ENCODE measurements at places on chromosomes 13 and 19.

GRCh38 chr13:49098198-49098597 lies 121.9 kb upstream of the MLNR start:
- DNase-seq, result no peak

GRCh38 chr13:66216728-66217127 lies 1013.4 kb downstream of the PCDH9 start:
- DNase-seq, result no peak

DNA sequence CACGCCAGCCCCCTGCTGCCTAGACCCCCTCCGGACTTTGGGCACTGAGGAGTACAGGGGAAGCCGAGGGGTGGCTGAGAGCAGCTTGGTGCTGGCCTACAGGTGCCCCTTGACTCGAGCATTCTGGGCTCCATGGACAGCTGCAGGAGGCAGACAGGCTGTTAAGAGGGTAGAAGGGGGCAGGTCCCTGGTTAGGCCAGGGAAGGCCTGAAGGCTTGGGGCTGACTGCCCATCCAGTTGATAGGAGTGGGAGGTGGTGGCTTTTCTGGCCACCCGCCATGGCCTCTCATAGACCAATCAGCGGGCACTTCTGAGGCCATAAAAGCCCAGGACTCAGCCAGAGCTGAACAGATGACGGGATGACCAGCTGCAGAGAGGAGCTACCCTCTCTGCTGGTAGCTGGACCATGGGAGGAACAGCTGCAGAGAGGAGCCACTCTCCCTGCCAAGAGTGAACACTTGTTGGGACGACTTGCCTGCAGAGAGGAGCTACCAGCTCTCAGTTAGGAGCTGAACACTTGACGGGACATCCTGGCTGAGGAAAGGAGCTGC lies 10.7 kb upstream of the SUPT20H start:
- no peak for DNase-seq

DNA sequence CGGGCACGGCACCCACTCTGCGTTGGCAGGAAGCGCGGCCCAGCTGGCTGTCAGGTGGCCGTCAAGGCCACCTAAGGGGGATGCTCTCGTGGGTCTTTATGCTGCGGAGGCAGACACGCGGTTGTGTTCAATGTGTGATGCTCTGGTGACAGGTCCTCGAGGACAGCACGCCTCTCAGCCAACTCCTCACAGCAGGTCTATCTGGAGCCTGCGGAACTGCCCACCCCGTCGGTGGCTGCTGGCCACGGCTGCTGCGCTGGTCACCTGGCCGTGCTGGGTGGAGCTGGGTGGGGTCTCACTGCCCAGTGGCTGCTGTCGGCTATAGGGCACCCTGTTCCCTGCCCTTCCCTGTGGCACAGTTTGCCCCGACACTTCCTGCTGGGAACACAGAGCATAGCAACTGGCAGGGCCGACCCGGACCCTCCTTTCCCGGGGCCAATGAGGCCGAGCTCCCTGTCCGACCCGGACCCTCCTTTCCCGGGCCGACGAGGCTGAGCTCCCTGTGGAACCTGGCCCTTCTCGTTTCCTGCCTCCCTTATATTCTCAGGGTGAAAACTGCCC lies 14.3 kb upstream of the F7 start:
- peak; percentile 34 for DNase-seq

GRCh38 chr19:28603453-28603852 lies 609.5 kb downstream of the UQCRFS1 start:
- DNase-seq, result no peak

DNA sequence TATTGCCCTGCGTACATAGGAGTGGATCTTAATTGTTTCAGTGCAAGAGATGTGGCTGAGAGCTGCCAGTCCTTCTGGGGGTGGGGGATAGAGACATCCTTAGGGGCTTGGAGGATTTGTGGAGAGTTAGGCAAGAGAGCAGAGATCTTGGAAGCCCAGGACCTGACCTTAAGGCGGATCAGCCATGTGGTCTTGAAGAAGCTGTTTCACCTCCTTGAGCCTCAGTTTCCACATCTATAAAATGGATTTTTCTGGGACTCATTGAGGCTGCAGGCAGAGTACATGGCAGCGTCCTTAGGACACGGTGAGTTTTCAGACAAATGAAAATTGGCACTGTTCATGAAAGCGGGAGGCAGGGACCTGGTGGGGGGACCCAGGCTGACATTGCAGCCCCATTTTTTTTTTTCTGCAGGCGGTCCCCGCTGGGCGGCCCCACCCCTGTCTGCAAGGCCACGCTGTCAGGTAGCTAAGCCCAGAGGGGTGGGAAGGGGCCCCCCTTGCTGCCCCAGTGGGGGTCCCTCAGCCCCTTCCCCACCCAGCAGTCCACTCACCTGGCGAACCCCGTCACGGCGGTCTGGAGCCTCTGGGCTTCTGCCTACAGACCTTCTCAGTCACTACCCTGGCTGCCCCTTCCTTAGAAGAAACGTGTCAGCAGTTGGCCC lies 30.0 kb downstream of the PDE4A start:
- DNase-seq, result no peak

- DNase-seq, result no peak
Observed at GRCh38 chr13:31807090-31807541, 67.8 kb downstream of the RXFP2 start.

- DNase-seq, result no peak
Observed at GRCh38 chr13:50401721-50402465, 386.6 kb downstream of the KCNRG start.

GRCh38 chr13:50970956-50971355 lies 61.4 kb downstream of the RNASEH2B start:
- DNase-seq, result no peak

Measured in lower lobe of right lung (tissue), 2 donors.